ENCODE measurements at places on chromosomes 6 and 20.

GRCh38 chr6:41777551-41778285 is 2.0 kb downstream of the FRS3 start:
- DNase-seq: no peak

DNA sequence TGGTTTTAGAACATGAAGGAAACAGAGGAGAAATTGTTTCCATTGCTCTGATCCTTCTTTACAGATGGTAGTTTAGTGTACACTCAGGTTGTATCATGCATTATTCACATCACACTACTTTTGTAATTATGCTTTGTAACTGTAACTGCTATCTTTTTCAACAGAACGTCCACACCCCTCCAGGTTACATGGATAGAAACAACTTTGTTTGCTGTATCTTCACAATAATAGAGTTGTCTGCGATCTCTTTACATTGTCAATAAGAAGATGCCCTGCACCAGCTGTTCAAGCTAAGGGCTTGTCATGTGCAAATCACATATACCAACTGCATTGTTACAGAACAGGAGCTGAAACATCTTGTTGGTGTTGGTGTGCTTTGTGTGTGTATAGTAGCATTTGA is 67.9 kb upstream of the MAP7 start:
- no peak for DNase-seq

- DNase-seq: peak; percentile 32
Measured at GRCh38 chr6:133724726-133725125, 164.2 kb upstream of the TCF21 start.

DNA sequence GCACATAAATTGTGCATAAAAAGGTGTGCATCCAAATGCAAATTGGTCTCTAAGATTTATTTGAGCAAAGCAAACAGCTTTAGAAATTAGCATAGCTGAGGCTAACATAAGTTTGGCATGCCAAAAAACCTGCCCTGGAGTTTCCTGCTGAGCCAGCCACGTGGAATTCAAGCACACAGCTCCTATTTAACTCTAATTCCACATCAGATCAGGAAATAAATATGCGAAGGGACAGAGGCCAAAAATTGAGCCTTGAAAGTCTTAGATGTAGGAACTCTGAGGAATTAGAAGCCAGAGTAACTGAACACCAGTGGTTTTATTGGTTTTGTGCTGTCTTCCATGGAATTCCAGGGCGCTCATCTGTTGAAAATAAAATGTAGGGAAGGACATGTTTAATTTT is 19.6 kb downstream of the SOBP start:
- DNase-seq: no peak
